Amniotic stem cell (primary cell): ENCODE measurements at places on chromosomes 4 and X.

- DNase-seq, result no peak
Measured at GRCh38 chr4:98557194-98557892, 101.1 kb downstream of the TSPAN5 start.

- no peak for DNase-seq
Measured at GRCh38 chr4:91298156-91298700, 1005.5 kb upstream of the GRID2 start.

DNA sequence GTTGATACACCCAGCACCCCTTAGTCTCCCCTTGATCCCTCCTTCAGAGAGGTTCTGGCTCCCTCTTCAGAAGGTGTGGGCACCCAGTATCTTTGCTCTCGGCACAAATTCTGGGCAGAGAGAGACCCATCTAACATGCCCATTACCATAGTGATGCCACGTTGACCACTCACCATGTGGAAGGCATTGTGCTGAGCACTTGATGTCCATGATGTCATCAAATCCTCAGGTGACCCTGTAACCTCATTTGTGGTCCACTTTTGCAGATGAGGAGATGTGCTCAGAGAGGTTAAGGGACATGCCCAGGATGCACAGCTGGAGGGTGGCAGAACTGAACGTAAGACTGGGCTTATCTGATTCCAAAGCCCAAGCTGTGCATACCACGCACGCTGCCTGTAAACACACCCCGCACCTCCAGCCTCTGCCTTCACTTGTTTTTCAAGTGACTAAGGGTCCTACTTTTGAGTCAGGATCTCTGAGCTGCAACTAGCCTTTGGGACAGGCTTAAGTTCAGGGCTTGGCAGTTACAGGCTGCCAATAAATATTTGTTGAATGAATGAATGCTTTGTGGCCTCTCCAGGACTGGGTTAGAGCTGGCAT, 55.2 kb downstream of the HTRA3 start:
- no peak for DNase-seq

- DNase-seq, result no peak
Measured at GRCh38 chr4:138426786-138427185, 184.6 kb upstream of the SLC7A11 start.

- DNase-seq, result no peak
Measured at GRCh38 chr4:98466868-98467599, 191.4 kb downstream of the TSPAN5 start.

- DNase-seq, result peak; percentile 56
Measured at GRCh38 chr4:5780831-5781480, 70.0 kb downstream of the EVC start.

GRCh38 chr4:6555519-6555918, 19.5 kb upstream of the MAN2B2 start:
- no peak for DNase-seq

GRCh38 chr4:52665592-52665991, 6.5 kb upstream of the USP46 start:
- no peak for DNase-seq

- DNase-seq, result no peak
Measured at GRCh38 chr4:153166716-153167501, 37.3 kb upstream of the TRIM2 start.

GRCh38 chr4:159002950-159003349, 99.9 kb upstream of the RAPGEF2 start:
- no peak for DNase-seq
